ENCODE measurements at places on chromosomes 11 and 22.

GRCh38 chr11:1819074-1819473, 15.7 kb upstream of the SYT8 start:
- no peak for DNase-seq

- no peak for DNase-seq
Measured at GRCh38 chr11:129686269-129686668, 129.4 kb upstream of the TMEM45B start.

GRCh38 chr11:64544616-64545296, 46.3 kb upstream of the SLC22A12 start:
- no peak for DNase-seq

DNA sequence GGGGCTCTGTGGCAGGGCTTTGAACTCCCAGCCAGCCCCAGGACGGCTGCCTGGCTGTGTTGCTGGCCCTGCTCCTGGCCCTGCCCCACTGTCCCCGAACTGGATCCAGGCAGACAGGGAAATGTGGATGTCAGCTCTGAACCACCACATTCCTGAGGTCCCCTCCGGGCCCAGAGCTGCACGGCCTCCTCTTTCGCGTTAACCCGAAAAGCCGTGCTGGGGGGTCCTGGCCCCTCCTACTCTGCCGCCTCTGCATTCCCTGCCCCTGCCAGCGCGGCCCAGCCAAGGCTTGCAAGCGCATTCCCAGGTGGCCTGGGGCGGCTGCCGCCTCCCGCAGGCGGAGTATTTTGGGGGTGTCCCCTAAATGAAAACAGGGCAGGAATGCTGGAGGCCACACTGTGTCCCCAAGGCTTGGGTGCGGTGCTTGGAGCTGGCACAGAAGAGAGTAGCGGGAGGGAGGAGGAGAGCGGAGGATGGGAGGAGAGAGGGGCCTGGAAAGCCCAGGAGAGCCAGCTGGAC, 5.4 kb downstream of the LINC01488 start:
- DNase-seq: no peak

- no peak for DNase-seq
Measured at GRCh38 chr22:20572132-20572802, 64.9 kb downstream of the MED15 start.

GRCh38 chr22:49999946-50000586, 12.5 kb downstream of the IL17REL start:
- no peak for DNase-seq

DNA sequence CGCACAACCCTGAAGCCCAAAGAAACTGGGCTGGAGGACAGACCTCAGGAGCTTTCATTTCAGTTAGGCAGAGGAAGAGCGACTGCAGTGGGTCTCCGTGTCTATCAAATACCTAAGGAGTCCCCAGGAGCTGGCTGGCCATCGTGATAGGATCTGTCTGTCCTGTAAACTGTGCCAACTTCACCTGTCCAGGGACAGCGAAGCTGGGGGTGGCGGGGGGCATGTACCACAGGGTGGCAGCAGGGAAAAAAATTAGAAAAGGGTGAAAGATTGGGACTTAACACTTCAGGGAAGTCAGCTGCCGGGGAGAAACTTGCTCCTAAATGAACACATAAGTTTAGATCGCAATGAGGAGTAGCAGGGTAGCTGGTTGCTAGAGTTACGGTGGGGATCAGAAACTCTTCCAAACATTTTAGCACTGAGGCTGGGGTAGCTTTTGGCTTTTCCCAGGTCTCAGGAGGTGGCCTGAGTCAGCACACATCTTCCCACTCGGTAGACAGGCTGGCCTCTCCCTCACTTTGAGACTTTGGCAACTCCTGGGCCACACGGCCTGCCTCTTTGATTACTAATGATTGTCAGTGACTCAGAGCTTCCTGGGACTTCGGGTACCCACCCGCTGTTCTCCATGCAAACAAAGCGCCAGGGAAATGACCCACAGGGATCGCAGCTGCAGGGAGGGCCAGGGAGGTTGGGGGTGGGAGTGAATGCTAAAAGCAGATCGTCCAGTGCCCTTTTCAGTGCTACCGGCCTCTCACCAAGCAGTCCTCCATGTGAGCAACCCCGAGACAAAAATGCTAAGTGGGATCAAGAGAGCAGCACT, 2.9 kb upstream of the MTFP1 start:
- DNase-seq: no peak

GRCh38 chr11:3220521-3221407, 2.2 kb upstream of the MRGPRG start:
- no peak for DNase-seq

GRCh38 chr22:25540908-25541660, 23.4 kb upstream of the GRK3 start:
- DNase-seq: no peak

- DNase-seq: no peak
Measured at GRCh38 chr11:94303966-94304958, at the start of gene IZUMO1R. Gene IZUMO1R (plus strand): TSS chr11:94304580. CDS start chr11:94305637, 1,057 bp downstream.

GRCh38 chr22:27571463-27572277, 229.9 kb downstream of the MN1 start:
- DNase-seq: no peak

DNA sequence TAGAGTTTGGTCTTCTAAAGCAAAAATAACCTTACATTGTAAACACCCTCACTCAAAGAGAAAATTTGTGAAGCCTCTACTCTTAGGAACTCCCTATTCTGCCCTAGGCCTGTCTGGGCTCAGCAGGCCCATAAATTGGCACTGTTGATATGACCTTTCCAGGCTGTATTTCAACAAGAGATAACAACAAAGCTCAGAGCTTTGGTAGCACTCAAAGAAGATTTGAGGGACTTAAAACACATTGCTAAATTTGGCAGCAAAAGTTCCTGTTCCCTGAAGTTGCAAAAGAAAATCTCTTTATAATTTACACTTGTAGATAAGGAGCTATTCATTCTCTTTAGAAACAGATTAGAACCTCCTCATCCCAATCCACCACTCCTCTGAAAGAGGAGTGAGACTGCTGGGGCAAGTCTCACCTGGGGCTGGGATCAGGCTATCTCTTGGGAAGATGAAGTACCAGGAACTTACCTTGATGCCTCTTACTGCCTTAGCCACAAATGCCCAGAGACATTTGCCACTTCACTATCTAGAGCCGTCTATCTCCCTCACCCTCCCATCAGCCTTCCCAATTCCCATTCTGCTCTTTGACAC, 110.4 kb upstream of the AKIP1 start:
- DNase-seq: no peak

DNA sequence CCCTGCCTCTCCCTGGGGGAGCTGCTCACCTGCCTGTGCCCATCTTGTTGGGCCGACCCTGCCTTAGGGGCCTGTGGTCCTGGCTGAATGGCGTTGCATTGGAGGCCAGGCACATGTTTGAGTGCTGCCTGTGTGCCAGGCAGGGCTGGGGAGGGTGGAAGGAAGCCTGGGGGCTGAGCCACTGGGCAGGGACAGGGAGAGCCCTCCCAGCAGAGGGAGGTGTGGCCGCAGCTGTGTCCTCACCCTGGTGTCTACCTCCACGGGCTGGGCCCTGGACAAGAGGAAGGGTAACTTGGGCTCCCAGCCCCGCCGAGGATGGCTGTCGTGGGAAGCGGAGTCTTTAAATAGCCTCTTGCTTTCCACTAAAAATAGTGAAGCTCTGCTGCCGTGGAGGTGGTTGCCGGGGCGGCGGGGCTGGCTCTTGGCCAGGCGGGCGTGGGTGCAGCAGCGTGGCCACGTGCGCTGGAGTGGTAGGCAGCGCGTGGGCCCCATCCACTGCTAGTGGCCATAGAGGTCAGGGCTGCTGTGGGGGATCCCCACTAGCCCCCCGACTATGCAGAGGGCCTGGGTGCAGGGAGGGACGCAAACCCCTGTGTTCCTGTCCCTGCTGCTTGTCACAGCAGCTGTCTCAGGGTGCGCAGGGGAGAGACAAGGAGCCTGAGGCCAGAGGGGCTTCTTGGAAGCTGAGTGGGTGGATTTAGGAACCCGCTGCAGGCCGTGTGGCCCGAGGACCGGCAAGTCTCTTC, 6.2 kb downstream of the ZDHHC8 start:
- DNase-seq: no peak

DNA sequence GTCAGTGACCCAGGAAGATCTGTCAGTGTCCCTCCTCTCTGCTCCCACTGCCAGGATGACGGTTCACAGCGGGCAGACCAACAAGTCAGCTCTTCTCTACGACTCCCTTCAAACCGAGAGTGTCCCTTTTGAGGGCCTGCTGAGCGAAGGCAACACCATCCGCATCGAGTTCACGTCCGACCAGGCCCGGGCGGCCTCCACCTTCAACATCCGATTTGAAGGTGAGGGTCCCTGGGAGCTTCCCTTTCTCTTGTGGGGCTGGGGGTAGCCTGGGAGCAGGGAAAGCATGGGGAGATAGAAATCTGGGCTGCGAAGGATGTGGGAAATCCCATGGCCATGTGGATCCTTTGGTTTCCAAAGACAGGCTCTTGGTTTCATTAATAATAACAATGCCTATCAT, 118.4 kb upstream of the ASPHD2 start:
- DNase-seq: no peak

GRCh38 chr11:66069715-66070603, at the start of gene PACS1:
Gene PACS1 (plus strand): TSS chr11:66070272. CDS start chr11:66070487, 215 bp downstream.
- peak; percentile 75 for DNase-seq

DNA sequence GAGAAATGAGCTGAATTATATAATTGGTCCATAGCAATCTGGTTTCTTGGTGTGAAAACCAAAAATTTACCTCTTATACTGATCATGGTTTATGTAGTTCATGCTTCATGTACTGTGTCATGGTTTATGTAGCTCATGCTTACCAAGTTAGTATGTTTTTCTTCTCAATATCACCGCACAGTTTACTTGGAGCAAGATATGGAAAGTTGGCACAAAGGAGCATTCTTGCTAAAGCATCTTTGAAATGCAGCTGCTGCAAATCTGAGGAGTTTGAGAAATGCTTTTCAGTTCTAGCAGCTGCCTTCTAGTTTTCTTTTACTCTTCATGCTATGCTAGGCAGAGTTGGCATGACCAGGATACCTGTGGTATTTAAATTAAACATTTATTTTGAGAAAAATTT, 4.5 kb downstream of the OR10G7 start:
- no peak for DNase-seq

GRCh38 chr22:44604455-44604854, 97.5 kb upstream of the PRR5 start:
- no peak for DNase-seq

DNA sequence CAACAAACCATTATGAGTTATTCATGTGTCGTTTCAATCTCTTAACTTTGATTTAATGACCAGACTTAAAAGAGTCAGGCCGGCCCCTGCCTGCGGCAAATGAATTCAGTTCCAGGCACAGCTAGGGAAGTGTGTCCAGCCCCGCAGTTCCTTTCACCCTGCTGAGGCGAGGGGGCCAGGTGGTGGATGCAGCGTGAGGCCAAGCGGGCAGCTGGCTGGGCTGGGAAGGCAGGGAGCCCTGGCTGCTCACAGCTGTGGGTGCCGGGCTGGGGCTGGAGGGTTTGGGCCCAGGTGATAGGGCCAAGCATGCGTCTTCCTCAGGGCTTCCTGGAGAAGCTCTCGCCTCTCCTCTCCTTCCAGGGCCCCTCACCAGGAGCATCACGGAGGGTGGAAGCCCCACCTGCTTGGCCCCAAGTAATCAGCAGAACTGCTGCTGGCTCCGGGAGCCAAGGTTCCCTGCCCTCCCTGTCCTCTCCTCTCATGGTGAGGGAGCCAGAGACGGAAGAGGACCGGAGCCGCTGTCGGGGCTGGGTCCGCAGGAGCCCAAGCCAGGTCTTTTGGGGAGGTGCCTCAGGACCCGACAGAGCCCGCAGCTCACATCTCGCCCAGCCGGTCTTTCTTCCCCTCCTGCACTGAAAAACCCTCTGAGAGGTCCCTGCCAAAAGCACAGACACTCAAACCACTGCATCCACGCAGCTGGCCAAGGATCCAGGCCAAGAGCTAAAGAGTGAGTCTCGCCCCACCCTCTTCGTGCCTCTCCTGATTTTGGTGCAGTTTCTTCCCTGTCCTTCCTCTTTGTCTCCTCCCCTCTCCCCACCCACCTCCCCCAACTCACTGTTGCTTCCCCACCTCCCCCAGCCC, 97.0 kb downstream of the ST3GAL4 start:
- DNase-seq: peak; percentile 31

DNA sequence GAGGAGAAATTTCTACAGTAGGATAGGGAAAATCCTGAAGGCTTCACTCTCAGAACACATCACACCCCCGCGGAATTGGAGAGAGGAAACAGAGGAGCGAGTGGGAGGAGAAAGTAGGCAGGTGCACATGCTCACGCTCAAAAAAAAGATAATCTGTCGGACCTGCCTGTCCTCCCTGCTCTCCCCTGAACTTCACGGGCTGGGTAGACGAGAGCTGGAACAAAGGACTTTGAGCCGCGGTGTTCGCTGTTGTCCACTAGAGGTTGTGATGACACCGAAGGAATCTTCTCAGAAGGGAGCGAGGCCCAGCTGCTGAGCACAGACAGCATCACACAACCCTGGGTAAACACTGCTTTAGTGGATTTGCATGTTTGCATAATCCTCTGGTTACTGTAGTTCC, 5.0 kb downstream of the SEZ6L start:
- peak; percentile 31 for DNase-seq

DNA sequence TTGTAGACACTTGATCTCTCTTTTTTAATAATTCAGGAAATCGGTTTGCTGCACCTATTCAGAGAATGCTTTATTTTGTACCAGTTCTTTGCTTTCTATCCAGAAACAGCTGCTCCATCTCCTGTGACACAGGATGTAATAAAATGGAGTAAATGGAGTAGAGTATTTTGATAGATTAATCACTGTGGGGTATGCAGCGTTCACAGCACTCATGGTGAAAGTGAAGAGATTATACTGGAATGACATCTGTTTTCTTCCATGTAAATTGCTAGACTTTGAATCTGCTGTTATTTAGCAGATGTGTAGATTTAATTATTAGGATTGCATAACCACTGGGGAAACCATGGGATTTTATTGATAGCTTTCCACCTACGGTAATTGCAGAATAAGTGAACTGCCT, 227.3 kb upstream of the ARHGAP42 start:
- no peak for DNase-seq

- DNase-seq: no peak
Measured at GRCh38 chr11:78426845-78427244, 9.2 kb upstream of the GAB2 start.

DNA sequence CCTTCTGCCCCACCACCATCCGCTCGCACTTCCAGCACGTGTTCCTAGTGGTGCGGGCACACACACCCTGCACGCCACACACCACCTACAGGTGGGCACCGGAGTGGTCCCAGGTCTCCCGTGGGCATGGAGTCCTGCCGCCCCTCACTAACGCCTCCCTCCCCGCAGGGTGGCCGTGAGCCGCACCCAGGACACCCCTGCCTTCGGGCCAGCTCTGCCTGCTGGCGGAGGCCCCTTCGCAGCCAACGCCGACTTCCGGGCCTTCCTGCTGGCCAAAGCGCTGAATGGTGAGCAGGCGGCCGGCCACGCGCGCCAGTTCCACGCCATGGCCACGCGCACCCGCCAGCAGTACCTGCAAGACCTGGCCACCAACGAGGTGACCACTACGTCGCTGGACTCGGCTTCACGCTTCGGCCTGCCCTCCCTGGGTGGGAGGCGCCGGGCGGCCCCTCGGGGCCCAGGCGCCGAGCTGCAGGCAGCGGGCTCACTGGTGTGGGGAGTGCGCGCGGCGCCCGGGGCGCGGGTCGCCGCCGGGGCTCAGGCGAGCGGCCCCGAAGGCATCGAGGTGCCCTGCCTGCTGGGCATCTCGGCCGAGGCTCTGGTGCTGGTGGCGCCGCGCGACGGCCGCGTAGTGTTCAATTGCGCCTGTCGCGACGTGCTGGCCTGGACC, 8.5 kb downstream of the SIPA1 start:
- no peak for DNase-seq

Data from nephron progenitor cell (in vitro differentiated cells).